IPS DF 19.7 (cell line): ENCODE measurements at places on chromosomes 4 and X.

GRCh38 chr4:29581457-29581856, 1138.7 kb upstream of the PCDH7 start:
- DNase-seq, result no peak

DNA sequence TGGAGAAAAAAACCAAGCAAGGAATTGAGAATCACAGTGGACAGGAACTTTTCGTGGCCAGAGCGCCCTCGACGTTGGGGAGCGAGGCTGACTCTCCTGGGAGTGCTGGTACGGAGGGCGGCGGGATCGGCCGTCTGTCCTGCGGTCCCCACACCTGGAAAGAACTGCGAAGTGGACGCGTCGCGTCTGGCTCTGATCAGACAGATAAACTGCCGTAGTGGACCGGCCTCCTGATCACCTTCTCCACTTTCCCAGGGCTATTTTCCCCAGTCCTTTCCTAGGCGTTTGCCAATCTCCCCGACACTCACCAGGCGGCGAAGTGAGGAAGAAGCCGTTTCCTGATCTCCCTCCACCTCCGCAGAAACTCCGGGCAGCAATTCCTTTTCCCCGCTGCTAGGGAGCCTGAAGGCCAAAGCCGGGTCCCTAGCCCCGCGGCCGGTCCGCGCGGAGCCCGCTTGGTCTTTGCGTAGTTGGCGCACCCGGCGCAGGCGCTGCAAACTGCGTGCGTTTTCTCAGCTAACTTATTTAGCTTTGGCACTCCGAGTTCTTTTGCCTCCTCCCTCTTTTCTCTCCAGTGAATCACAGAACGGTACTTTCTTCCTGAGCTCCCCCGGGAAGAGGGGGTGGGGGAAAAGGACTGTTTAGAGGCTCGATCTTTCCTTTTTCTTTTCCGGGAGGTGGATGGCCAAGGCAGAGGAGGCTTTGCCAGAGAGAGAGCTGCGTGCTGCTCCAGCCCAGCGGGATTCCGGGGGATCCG, at the start of gene ARSJ:
Gene ARSJ (minus strand): TSS at position 500 of the 757 bp plus-strand sequence. CDS start 813 bp downstream, outside the sequence.
- no peak for DNase-seq

DNA sequence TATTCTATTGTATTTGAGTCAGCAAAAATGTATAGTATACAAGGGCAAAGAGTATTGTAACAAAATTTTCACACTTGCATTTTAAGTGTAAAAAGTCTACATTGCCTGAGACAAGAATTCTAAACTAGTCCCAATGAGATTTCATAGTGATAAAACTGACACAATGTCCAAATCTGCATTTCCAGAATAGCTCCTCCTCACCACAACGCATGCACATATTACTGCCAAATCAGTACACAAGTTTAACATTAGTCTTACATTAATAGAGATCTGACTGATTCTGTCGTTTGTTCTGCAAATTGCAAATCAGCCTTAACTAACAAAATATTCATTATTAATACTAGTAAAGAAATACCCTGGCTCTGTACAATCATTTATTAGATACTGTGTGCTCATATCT, 222.2 kb upstream of the NEIL3 start:
- DNase-seq, result no peak

DNA sequence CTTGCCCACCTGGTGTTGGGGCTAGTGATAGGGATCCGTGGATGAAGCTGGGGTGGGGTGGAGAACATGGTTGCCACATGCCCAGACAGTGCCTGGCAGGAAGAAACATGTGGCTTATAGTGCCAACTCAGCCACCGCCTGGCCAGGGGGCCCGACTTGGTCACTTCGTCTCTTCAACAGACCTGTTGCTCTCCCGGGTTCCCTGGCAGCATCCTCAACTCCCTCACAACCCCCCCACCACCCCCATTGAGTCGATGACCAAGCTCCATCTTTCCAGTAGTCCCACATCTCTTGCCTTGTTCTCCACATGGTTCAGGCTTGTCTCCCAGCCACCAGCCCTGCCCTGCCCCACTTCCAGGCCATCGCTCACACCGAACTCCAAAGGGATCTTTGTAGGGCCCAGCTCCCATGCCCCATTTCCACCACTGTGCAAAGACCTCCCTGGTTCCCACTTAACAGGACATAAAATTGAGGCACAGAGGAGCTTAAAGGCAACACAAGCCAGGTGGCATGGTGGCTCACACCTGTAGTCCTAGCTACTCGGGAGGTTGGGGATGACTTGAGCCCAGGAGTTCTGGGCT, 7.8 kb downstream of the PNCK start:
- DNase-seq, result no peak

- no peak for DNase-seq
Observed at GRCh38 chrX:116272322-116272721, 101.8 kb downstream of the AGTR2 start.

- DNase-seq, result no peak
Observed at GRCh38 chr4:185761352-185762235, 50.4 kb downstream of the SORBS2 start.

DNA sequence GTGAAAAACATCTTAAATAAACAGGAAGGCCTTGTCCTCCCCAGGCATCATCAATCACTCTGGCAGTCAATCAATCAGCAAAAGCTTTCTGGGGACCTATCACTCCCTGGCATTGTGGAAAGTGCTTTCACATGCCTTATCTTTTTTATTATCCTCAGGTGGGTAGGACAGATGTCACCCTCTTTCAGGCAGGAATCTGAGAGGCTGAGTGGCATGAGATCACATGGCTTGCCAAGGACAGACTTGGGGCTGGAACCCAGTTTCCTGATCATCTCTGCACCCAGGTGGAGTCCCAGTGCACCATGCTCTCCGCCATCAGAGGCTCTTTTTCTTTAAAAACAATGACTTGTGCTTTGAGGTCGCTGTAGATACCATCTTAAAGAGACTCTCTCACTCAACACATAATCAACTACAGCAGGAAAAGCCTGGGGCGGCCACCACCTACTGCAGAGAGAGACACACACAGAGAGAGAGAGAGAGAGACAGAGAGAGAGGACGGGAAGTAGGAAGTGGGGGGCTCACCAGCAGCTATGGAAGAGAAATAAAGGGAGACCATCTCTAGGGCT, 282.7 kb downstream of the PTTG2 start:
- DNase-seq, result no peak

GRCh38 chr4:128354205-128354821, 66.7 kb upstream of the PGRMC2 start:
- no peak for DNase-seq

GRCh38 chrX:38109042-38109898, 102.9 kb downstream of the SYTL5 start:
- DNase-seq, result no peak

DNA sequence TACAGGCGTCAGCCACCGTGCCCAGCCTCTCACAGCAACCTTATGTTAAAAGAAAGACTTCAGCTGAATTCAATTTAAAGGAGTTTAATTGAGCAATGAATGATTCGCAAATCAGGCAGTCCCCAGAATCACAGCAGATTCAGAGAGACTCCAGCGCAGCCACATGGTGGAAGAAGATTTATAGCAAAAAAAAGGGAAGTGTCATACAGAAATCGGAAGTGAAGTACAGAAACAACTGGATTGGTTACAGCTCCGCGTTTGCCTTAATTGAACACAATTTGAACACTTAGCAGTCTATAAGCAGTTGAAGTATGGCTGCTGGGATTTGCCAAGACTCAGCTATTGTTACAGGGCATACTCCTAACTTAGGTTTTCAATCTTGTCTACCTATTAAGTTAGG, 19.8 kb downstream of the CENPVL3 start:
- DNase-seq, result no peak
